ENCODE measurements at places on chromosomes 7 and 10. TPM values are rescaled to one million over a fixed set of nuclear protein-coding genes. Genes with fewer than 3 reads are reported as not detected.
A peak's percentile ranks its signal among the peaks of the same experiment; 100 is the strongest.

The UPK3BL1 gene
- 49.5 TPM for polyA plus RNA-seq

The MMRN2 gene
- 2.7 TPM for polyA plus RNA-seq

The AOAH gene
- not detected for polyA plus RNA-seq

The HMX3 gene
- not detected for polyA plus RNA-seq

The LLCFC1 gene
- polyA plus RNA-seq = not detected

The NUP205 gene
- 27.2 TPM for polyA plus RNA-seq

The MEOX2 gene
- polyA plus RNA-seq = not detected

GRCh38 chr10:86164174-86164774, 202.3 kb downstream of the GRID1 start:
- DNase-seq = no peak

- DNase-seq = no peak
These were observed 21.2 kb downstream of the BPGM start for GRCh38 chr7:134667899-134668298.

DNA sequence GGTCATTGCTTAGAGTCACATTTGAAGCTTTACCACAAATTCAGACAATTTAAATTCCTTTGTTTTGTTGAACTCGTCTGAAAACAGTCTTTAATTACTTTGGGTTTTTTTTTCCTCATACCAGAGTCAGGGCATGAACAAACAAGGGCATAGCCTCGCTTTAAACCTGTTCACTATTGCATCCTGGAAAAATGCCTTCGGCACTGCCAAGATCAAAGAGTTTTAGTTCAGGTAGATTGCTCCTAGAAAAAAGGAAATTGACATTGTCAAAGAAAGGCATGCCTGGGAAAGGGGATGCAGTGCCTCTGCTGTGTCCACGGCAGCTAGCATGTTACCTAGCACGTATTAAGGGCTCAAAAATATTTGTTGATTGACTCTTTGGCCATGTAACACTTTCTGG, 235.1 kb downstream of the ARHGAP21 start:
- no peak for DNase-seq

- no peak for DNase-seq
These were observed 24.9 kb downstream of the STEAP4 start for GRCh38 chr7:88281749-88282148.

- DNase-seq = no peak
These were observed 62.4 kb downstream of the COA1 start for GRCh38 chr7:43666938-43667337.

DNA sequence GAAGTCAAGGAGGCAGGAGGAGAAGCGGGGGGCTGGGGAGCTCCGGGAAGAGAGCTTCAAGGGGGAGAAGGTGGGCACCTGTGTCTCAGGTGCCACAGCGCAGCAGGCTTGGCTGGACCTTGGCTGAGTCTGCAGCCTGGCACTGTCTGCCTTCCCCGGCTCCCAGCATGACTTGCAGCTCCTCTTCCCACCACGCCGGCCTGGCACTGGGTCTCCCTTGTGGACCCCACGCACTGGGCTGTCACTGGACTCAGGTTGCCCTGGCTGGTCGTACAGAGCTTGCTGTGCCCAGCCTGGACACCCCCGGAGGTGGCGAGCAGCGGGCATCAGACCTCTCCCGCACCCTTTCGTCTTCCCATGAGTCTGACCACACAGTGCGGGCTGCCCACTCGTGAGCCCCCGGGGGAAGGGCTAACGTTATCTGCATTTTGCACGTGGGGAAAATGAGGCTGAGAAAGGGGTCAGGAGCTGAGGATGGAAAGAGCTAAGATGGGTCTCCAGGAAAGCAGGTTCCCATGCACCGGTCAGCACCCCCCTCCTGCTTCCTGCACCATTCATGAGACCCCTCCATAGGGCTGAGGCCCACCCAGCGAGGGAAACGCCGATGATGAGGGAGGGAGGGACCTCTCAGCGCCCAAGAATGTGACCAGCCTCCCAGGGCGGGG, 40.3 kb upstream of the PSMG3 start:
- no peak for DNase-seq

GRCh38 chr7:137443616-137444015, 100.1 kb upstream of the PTN start:
- DNase-seq = no peak

- DNase-seq = no peak
These were observed 188.4 kb downstream of the CYP26A1 start for GRCh38 chr10:93261961-93262610.

- DNase-seq = no peak
These were observed 10.1 kb downstream of the ITGB8 start for GRCh38 chr7:20340839-20341238.

DNA sequence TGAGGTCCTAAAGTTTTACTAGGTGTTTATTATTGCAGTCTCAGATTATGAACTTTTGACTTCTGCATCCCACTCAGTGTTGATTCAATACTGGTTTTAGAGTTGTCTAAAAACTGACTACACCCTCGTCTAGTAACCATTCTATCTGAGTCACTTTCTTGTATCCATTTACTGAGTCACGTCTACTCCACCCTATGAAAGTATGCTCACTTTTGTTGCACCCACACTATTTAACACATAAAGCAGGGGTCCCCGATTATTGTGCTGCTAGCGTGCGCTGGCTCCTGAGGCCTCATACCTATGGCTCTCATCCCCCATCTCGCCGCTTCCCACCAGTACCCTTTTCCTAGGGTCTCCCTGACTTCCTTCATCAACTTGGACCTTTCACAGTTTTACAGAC, 2.0 kb downstream of the SAMD9 start:
- DNase-seq = peak; percentile 68

- no peak for DNase-seq
These were observed 1.1 kb upstream of the LARP4B start for GRCh38 chr10:932589-932988.

DNA sequence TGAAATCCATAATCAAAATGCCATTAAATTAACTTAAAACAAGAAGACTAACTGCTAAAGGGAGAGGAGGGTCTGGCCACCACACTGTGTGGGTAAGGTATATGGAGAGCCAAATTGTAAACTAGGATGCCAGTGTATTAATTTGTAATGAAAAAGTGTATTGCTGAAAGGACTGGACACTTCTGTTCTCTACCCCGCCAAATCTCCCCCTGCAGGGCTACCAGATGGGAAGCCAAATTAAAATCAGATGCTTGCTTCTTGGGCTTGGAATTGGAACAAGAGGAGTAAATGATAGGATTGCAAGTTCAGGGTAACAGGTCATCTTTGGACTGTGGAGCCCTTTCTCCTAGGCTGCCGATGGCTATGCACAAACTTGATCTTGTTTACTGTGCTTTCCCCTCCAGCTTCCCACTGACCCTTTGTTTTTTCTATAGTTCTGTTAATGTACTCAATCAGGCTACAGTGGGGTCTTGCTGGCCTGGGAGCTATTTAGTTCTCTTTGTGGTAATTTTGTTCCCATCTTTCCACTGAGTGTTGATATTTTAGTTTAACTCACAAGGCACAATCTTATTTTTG, 932.1 kb upstream of the C7orf33 start:
- DNase-seq = no peak

DNA sequence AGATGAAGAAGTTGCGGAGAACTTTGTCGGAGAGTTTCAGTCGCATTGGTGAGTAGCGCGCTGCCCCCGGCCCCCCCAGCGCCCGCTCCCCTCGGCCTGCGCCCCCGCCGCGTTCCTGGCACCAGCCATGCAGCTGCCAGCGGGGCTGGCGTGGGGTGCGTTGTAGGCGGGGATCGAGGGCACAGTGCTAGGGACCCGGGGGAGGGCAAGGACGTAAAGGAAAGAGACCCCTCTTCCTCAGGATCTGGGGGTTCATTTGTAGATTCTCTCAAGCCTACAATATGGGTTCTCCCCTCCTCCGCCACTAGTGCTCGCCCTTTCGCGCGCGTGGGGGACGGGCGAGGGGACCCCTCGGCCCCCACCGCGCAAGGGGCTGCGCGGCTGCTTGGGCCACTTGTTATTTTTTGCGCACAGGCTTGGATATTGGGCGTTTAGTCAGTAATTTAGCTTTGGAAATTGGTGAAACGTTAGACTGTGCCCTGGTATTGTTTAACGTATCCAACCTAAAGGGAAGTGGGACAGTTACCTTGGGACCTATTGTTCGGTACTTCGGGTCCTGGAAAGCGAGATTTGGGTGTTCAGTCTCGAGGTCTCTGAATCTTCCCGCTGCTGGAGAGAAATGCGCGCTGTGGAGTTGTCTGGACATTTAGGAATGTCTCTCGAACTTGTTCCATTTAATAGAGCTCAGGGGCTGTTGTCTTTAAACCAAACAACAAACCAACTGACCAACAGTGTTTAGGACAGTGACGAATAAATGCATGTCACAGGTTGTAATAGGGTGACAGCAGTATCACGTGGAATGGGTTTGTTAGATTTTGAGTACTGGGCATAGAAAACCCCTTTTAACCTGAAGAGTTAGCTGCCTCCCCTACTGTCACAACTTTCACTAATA, 796 bp downstream of the CDK14 start:
- no peak for DNase-seq

DNA sequence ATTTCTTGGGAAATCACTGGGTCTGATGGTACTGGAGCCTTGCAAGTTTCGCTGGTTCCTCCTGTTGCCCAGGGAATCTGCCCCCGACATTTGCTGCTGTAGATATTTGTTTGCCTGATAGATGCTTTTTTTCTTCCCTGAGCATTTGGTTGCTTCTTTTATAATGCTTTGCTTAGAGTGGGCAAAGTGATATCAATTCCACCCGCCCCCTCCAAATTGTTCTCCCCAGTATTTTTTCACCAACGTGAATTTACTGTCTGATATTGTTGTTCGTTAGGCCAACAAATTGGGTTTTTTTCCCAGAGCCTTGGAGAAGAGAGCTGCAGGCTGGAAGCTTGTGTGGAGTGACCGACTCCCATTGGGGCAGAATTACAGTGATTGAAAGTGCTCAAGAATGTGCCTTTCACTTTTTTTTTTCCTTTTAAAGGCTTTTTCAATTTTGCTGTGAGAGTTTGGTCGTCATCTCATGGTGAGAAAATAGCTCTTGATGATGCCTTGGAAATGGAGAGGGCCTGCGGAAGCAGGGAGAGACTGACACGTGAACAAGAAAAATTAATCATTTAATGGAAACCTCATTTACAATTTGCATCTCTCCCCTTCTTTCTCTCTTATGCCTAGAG, 2.5 kb downstream of the GRK5 start:
- DNase-seq = no peak

DNA sequence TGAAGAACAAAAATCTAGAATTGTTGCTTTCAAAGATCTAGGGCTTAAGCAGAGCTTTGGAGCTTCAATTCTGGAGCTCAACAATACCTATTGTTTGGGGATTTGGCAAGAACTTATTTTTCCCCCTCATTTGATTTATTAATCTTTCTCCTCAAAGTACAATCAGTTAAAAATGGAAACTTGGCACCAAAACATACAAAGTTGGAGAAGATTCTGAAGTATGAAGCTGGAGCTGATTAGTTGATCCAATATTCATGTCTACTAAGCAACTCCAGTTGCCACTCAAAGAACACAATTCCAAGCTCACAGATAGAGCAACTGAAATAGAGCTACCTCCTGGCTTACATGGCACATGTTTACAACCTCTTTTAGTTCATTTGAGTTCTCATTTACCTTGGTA, 3.8 kb downstream of the FAM13C start:
- no peak for DNase-seq

GRCh38 chr7:144720149-144720548, 115.7 kb downstream of the TPK1 start:
- DNase-seq = no peak

DNA sequence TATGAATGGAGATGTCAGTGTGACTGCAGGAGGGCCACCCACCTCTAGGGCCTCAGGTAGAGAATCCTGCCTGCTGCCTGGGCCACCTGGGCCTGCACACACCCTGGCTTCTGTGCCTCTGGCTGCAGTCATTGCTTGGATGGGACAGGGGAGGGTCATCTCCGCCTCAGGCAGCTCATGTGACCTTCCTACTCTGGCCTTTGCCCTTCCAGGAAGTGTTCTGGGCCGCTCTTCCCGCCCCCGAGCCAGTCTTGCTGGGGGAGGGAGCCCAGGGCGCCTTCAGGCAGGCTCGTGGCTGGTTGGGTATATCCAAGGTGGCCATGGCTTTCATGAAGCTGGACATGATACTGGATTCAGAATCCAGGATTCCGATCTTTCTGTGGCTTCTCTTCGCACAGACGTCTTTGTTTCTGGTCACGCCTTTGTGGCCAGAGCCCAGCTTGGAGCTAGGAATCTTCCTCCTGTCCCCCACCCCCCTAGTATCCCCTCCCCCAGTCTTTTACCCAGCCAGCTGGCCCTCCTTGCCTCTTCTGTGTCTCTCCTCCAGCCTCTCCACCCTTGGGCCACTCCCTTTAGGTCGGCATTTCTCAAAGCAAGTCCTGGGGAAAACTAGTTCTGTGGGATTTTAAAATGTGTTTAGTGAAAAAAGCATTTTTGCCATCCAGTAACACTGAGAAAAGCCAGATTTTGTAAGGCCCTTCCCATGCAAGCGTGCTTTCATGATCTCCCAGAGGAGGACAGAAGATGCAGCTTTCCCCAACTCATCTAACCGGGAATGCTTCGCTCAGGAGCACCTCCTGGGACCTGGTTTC, 119.6 kb downstream of the ZMIZ1 start:
- no peak for DNase-seq

DNA sequence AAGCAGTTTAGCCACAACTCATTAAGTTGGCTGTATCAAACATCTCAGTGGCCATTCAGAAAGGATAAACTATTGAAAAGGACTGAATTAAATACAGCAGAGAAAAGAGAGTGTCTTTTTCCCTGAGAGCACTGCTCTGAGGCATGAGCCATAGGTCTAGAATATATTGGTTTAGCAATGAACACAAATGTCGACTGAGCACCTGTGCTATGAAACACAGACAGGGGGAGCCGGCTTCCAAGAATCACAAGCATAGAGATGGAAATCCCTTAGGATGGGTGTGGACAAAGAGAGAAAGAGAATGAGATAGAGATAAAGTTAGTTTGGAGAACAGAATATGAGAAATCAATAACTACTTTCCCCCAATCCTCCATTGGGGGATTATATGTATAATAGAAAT, 54.8 kb downstream of the DGKI start:
- DNase-seq = no peak

DNA sequence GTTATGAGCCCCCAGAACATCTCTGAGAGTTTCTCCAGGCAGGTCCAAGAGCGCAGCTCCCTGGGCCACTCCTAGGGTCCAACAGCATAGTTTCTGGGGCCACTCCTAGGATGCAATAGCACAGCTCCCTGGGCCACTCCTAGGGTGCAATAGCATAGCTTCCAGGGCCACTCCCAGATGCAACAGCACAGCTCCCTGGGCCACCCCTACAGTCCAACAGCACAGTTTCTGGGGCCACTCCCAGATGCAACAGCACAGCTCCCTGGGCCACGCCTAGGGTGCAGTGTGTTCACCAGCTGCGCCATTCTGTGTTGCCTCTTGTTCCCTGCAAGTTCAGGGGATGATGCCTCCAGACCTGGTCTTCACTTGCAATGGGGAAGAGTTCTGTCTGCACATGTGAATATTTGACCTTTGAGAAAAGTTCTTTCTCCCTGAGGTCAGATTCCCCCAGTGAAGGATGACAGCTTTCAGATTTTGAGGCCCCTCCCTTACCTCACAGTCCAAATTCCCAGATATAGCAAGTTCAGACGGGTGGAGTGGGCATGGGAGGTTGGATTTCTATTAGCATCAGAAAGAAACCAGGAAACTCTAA, 43.0 kb upstream of the LEP start:
- DNase-seq = no peak

- no peak for DNase-seq
These were observed 3.9 kb upstream of the ATP6V0E2 start for GRCh38 chr7:149869867-149870266.
